Stimulated activated CD8-positive, alpha-beta memory T cell treated with anti-CD3 and anti-CD28 coated beads, Interleukin-15, amount 100 ng/mL, for 24 hours (primary cell): ENCODE measurements at places on chromosomes 2 and 18.

- no peak for DNase-seq
These were observed 540 bp upstream of the RAB10 start for GRCh38 chr2:26033270-26033817.

DNA sequence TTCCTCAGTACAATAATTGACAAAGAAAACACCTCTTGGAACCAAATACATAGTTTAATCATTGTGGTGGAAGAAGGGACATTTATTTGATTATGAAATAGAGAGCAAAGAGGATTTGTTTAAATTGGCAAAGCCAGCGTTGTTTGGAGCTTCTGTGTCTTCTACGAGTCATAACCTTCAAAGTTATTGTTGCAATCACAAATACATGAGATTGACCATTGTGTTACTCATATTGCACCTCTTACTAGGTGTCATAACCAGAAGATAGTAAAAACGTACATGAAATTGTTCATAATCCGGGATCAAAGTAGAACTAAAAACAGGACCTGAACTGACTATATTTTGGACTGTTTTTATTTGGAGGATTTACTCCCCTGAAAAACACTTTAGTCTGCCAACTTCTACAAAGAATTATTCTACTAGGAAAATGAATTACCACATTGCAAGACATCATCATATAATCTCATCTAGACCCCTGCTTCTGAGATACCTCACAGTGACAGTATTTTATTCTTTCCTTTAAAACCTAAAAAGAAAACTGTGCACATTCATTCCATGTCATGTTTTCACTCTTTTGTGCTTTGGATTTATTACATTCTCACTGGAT, 151.7 kb upstream of the KLF7 start:
- DNase-seq = no peak

DNA sequence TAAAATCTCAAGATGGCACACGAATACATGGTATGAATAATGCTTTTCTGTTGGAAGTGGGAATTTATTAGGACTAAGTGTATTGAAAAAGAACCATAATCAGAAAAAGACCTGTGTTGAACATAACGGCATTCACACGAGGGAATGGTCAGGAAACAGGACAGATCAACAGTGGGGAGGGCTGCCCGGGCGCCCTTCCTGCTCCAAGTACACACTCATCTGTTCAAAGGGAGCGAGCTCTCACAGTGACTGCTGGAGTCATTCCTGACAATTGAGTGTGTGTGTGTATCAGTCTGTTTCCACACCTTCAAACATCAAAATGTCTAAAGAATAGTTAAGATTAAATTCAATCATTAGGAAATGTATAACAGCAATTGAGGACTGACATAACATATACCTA, 167.2 kb downstream of the HDAC4 start:
- DNase-seq = no peak

GRCh38 chr18:31057051-31057450, 14.5 kb upstream of the DSC3 start:
- no peak for DNase-seq

GRCh38 chr2:105460048-105460732, 61.3 kb upstream of the FHL2 start:
- DNase-seq = no peak

DNA sequence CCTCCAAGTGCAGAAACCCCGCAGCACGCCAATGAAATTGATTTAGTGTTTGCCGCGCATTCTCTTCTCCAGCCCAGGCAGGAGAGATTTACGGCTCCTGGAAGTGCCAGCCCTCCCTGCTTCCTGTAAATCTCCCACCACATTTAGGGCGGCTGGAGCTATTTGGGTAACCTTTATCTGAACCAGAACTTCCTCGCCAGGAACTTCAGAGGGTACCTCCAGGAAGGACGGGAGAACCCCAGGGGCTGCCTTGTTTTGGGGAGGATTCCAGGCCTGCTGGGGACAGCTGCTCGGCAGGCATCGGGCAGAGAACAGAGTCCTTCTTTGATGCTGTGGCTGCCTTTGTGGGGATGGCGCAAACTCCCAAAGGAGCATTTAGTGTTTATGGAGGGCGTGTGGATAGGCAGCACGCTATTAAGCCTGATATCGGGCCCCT, 122.0 kb upstream of the MYCN start:
- no peak for DNase-seq

DNA sequence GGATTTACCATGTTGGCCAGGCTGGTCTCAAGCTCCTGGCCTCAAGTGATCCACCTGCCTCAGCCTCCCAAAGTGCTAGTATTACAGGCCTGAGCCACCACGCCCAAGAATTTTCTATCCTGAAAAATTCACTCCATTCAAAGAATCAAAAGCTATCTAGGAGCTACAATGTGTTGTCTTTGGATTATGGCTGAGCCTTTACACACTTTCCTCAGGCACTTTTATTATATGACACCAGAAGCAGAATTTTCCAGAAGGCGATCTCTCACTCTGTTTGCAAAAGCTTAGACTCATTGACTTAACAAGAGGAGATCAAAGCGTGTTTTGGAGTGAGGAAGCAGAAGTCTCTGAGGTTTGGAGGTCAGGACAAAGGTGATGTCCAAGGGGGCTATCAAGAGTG, 3.6 kb downstream of the FAM124B start:
- no peak for DNase-seq

- no peak for DNase-seq
These were observed 21.5 kb downstream of the THNSL2 start for GRCh38 chr2:88191722-88192042.

GRCh38 chr18:43665105-43665788, 388.0 kb upstream of the SYT4 start:
- DNase-seq = no peak

- no peak for DNase-seq
These were observed 21.2 kb upstream of the ASXL2 start for GRCh38 chr2:25899404-25899970.

GRCh38 chr2:46871976-46872381, 43.6 kb downstream of the MCFD2 start:
- DNase-seq = no peak

- DNase-seq = no peak
These were observed 2.2 kb downstream of the INO80D start for GRCh38 chr2:206083602-206084438.

- DNase-seq = no peak
These were observed 799.6 kb upstream of the CHAC2 start for GRCh38 chr2:52968043-52968442.

- DNase-seq = no peak
These were observed 196.8 kb upstream of the VRK2 start for GRCh38 chr2:57849843-57850242.

- no peak for DNase-seq
These were observed 96.6 kb downstream of the TMEM17 start for GRCh38 chr2:62409442-62409841.

DNA sequence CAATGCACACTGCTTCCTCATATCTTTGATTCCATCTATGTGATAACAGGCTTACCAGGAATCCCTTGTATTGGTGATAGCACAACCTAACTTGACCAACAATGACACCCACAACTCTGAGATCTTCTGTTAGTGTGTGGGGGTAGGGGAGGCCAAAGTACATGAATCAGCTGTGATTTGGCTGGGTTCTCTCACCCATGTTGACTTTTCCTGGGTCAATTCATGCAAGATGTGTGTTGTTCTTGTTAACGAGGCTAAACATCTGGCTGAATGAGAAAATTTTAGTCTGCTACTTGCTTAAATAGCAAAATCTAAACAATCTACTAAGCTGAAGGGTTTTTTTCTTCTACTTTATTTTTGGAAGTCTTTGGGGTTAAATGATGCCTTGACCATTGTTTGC, 341.2 kb upstream of the SLC14A2 start:
- DNase-seq = no peak

DNA sequence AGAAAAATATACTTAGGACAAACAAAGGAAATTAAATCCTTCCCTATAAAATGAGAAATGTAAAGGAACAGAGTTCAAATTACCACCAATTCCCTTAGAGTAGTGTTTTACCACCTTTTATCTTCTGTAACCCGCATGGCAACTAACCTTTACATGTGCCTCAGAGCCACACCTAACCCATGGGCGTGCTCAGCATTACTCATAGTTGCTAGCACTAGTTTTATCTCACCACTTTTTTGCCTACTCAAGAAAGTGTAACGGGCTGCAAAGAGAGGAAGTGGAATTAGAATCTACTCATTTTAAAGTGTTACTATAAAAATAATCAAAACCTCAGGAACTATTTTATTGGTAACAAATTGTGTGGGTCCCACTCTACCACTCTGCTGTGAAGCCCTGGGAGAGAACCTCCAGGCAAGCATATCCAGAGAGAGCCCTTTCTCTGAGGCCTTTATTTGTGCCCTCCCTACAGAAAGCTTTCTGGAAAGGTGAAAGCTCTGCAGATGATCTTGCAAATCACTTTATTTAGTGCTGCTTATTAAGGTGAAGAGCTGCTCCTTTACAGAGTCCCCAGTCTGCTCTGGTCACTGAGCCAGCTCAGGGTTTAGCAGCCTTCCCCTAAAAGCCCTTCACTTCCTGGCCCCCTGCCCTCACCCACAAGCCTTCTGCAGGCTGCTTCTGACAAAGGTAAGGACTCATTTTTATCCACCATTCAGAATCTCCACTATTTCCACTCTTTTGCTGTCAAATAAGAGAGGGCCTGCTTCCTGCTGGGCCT, 98.8 kb downstream of the TRABD2A start:
- no peak for DNase-seq

GRCh38 chr2:240507778-240508251, 50.0 kb downstream of the ANKMY1 start:
- no peak for DNase-seq

DNA sequence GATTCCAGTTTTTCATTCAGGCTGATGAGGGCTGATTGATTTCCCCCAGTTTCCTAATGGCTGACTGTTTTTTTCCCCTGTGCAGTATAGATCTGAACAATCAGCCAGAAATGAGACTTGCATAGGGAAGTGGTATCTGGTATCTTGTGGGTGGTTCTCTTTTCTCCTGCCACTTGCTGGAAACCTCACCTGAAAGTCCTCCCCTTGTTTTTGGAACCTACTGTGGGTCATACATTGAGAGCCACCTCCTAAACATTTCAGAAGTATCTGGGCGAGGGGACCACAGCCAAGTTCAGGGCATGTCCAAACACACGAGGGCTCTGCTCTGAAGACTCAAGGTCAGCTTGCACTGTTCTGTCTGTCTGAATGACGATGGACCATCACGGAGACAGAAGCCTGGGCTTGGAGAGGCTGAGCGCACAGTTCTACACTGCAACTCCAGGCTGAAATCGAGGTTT, 19.3 kb downstream of the ALPK2 start:
- no peak for DNase-seq

- DNase-seq = no peak
These were observed 26.4 kb downstream of the DNMT3A start for GRCh38 chr2:25315316-25315680.

DNA sequence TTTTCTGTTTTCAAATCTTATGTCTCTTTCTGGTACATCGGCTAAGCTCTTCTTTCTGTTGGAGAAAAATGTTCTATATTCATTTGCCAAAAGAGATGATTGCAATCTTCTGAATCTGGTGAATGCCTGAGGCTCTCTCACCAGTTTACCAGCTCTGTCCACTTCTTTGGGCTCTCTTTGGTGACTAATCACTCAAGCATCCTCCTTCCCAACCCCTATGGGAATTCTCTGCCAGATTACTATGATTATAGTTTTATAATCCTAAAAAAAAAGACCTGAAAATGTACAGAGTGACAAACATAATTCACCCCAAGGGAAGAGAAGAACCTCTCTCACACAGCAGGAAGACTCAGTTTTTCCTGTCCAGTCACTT, 187.3 kb downstream of the CAMKMT start:
- DNase-seq = no peak

GRCh38 chr2:109457366-109457765, 156.4 kb downstream of the SEPTIN10 start:
- DNase-seq = no peak

DNA sequence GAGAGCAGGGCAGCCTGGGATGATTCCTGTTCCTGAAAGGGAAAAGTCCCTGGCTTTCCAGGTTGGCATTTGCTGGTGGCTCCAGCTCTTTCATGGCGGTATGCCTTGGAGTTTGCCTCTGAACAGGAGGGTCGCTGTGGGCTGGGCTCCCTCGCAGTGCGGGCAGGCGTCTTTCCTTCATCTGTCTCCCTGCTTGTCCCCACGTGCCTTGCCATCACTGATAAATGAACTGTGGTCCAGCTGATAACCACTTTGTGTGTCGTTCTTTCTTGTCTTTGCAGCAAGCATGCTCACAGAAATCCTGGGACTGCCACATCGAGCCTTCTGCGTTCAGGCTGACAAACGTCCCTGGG, 35.3 kb downstream of the SMIM21 start:
- DNase-seq = no peak

DNA sequence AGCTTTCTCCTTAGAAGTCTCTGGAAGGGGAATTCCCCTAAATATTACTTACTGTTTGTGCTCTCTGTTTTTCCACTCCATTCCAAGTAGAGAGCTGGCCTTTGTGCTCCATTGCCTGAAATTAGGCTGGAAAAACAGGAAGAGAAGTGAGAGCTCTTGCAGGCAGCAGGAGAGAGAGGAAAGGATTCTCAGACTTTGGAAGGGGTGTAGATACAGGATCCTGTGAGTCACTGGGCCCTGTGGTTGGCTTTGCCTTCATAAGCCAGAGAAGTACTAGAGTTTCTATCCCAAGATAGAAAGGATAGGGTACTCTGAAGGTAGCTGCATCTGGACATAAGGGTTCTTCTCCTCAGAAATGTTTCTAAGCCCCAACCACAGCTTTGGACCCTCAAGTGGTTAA, 188.9 kb downstream of the CMPK2 start:
- DNase-seq = no peak

GRCh38 chr2:149160701-149161217, 122.3 kb downstream of the LYPD6B start:
- no peak for DNase-seq

DNA sequence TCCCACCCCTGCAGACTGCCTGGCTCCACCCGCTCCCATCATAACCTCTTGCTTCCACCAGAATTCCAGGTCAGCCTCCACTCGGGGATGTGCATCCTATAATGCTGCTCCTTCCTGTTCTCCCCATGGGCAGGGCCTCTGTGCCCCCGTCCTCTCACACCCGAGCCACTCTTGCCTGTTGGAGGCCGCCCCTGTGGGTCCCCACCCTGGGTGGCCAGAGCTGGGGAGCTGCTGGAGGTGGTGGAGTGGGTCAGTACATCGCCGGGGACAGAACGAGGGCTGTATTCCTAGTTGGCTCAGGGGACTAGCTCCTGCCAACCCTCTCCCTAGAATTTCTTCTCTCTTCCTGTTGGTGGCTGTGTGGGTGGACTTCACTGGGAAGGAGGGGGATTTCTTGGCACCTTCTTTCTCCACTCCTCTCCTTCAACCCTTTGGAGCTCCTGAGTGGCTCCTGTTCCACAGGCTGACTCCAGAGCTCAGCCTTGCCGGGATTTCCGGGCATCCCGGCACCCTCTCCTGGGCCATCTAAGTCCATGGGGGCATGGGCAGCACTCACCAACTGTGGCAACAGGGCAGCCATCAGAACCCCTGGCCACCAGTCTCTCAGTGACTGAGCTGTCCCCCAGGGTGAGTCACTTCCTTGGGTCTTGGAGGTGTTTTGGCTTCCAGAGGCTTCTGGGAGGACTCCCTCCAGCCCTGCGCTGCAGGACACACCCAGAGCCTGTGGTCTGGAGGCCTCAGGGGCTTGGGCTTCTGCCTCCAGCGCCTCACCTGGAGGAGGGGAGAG, 88.2 kb upstream of the MCFD2 start:
- no peak for DNase-seq
